ENCODE measurements at places on chromosomes 6 and 20. TPM values are rescaled to one million over a fixed set of nuclear protein-coding genes. Genes with fewer than 3 reads are reported as not detected.

GRCh38 chr6:113599444-113599843 lies 257.7 kb upstream of the MARCKS start:
- DNase-seq = no peak

- no peak for DNase-seq
Observed at GRCh38 chr6:132683543-132683942, 24.6 kb upstream of the TAAR1 start.

The ADRM1 gene
- total RNA-seq = 98.0 TPM

DNA sequence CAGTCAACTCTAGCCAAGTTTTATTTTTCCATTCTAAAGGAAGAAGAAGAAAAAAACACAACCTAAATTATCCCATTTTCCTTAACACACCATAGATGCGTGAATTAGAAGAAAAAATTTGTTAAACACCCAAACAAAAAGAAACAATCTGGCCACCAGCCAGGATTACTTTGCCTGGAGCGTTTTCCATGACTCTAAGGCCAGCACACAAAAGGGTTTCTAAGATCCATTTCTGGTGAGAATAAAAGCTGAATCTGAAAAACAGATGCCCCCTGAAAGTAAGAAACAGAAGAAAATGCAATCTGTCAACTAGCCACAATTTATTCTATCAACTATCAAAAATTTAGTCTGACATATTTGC lies 267.2 kb upstream of the SULF2 start:
- DNase-seq = no peak

- DNase-seq = no peak
Observed at GRCh38 chr20:41247523-41248367, 69.8 kb downstream of the ZHX3 start.

DNA sequence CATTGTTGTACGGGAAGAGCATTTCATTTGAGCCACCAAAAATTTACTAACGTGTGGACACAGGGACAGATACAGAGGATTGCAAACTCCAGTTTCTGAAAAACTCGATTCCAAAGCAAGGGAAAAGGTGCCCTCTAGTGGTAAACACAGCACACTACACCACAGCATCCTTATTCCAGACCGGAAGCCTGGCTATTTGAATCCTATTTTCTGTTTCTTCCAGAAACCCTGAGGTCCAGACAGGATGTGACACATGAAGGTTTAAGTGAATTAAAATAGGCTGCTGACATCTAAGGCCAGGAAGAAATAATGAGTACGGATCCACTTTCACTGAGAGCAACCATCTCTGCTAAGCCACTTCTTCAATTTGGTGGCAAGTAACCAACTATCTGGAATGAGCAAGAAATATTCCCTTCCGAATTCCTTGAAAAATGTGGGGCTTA lies 31.8 kb upstream of the GMPR start:
- no peak for DNase-seq

- no peak for DNase-seq
Observed at GRCh38 chr6:24718449-24719124, 367 bp downstream of the C6orf62 start.

DNA sequence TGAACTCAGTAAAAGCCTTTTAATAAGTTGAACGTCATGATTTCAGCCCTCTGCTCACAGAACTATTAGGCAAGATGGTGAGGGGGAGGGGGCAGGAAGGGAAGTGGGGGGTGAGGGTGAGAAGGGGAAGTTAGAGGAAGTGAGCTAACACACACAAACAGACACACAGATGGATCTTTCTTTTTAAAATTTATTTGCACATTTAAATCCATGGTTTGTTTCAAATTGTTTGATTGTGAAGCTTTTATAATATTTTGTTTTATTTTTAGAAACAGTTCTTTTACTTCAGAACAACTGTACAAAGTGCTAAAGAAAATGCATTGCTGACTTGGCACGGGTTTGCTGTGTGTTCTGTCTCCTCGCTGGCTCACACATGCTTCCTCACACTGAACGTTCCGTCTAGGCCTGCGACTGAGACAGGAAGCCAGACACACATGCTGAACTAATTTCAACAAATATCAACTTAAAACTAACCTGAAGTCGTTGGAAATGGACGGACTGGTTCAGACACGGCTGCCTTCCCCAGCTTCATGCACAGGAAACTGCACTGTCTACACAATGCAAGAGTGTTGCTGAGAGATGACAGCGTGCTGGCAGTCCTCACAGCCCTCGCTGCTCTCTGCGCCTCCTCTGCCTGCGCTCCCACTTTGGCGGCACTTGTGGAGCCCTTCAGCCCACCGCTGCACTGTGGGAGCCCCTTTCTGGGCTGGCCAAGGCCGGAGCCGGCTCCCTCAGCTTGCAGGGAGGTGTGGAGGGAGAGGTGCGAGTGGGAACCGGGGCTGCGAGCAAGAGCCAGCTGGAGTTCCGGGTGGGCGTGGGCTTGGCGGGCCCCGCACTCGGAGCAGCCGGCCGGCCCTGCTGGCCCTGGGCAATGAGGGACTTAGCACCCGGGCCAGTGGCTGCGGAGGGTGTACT lies 8.1 kb upstream of the ZBP1 start:
- DNase-seq = no peak

The DLK2 gene
- 1.4 TPM for total RNA-seq

DNA sequence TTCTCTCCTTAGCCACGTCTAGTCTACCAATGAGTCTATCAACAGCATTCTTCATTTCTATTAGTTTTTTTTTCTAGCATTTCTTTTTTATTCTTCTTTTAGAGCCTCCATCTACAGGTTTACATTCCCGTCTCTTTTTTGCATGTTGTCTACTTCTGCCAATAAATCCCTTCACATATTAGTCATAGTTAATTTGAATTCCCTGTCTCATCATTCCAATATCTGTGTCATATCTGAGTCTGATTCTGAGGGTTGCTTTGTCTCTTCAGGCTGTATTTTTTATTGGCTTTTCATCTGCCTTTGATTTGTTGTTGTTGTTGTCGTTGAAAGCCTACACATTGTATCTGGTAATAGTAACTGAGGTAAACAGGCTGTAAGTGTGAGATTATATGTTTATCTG lies 104.6 kb downstream of the HMGCLL1 start:
- no peak for DNase-seq

The DEFB112 gene
- total RNA-seq = not detected

Data from activated B cell treated with CpG ODN at 0.5 μM for 24 hours (primary cell).